ENCODE measurements at places on chromosomes 2 and 18.
A peak's percentile ranks its signal among the peaks of the same experiment; 100 is the strongest.

DNA sequence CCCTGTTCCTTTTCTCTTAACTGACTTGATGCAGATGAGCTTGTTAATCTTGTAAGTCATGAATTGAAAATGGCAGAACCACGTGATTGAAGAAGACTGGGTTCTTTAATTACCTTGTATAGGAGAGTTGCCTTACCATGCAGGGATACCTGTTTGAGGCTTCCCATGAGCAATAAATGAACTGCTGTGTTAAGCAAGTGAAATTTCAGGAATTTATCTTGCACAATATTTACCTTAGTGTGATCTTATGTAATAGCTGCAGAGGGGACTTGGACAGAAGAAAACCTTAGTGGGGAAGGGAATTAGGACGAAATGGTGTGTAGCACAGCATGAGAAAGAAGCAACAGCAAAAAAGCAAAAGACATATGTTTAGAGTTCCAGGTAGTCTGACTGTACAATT lies 384.0 kb upstream of the TMEFF2 start:
- DNase-seq = no peak

DNA sequence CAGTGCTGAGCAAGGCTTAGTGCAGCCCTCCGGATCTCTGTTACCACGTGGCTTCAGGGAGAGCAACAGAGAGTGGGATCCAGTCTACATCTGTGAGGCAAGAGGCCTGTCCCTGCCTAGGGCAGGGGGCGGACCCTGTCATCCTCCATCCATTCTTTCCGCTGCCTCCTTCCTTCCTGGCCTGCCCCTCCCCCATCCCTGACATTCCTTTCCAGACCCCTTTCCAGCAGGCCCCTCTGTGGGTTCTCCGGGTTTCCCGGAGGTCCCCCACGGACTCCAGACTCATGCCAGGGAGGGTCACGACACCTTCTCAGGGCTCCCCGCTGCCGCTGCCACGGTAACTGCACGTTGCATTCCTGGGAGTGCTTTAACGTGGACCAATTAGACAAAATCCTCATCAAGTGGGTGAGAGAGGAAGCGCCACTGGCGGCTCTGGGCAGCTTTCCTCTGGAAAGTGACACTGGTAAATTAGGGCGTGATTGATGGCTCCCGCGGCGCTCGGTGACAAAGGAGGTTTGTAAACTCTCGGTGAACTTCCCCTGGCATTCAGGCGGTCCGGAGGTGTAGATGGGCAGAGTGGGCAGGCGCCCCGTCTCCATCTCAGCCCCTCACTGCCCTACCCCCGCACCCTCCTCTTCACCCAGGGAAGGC lies 11.4 kb downstream of the ATOH8 start:
- no peak for DNase-seq

DNA sequence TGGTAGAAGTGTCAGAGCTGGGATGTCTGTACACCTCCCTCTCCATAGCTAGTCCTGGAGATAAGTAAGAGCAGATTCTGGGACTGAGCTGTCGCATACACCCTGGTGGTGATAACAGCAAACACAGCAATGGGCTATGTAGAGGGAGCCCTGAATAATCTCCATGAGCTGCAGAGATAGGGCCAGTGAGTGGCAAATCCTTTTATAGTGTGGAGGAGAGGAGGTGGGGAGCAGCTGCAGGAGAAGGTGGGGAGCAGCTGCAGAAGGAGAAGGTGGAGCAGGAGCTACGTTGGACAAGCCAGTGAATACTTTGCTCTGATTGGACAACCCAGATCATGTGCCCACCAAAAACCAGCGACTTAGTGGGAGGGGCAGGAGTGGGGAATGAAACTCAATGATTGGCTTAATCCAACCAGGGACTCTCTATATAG lies 85.5 kb downstream of the TMEM247 start:
- DNase-seq = no peak

DNA sequence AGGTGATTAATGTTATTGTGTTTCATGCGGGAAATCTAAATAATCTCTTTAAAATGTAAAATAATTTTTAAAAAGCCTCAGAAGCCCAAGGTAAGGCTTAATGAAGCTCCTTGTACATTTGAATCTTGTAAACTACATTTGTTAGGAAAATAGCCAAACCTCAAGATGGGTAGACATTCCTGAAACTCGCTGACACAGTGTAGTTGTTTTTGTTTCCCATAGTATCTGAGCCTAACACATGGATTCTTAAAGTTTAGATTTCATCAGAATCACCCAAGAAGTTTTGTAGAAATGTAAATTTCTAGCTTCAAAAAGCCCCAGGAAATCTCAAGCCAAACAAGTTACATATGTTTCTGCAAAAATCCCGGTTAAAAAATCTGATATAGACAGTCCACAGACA lies 1221.1 kb upstream of the ACVR2A start:
- DNase-seq = no peak

- no peak for DNase-seq
Measured at GRCh38 chr2:56713161-56713676, 529.4 kb downstream of the CCDC85A start.

DNA sequence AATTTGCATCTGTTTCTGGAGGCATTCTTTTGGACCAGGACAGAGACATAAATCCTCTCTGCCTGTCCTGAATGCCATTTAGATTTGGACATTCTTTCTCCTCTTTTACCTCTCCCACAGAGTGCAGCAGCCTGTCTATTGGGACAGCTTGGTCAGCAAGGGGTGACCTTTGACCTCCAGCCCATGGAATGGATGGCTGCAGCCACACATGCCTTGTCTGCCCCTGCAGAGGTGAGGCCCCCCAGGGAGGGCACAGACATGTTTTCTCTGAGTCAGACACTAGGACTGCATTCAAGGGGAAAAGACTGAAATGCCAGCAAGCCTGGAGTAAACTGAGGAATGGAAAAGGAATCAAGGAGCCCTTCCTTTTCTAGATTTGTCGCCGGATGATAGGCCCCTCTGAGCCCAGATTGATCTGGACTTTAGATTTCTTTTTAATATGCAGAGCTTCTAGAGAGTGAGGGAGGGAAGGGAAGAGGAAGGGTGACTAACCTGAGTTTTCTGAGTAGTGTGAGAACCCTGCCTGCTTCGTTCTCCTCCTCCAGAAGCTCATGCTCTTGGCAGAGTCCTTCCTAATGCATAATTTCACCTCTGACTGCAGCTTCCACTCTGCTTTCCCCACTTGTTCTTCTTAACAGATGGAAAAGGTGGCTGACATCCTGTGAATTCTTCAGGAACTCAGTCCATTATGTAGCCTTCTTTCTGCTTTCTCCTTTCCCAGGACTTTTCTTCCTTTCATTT lies 16.1 kb upstream of the TTLL4 start:
- no peak for DNase-seq

DNA sequence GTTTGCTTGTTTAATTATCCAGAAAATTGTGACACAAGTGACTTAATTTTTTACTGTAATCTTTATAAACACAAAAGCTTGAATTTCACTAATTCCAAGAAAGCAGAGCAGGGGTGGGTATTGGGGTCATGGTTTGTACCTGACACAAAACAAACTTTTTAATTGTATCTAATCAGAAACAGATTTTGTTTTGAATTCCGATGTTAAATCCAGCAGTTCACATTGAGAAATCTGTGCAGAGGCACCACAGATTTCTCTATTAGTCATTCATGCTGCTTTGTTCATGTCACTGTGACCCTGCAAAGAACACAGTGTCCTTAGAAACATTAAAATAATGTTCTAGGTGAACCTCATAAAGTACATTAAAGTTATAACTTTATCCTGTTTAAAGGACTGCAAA lies 443.4 kb downstream of the NYAP2 start:
- no peak for DNase-seq

GRCh38 chr2:171480908-171481307 lies 41.4 kb upstream of the CYBRD1 start:
- DNase-seq = no peak

GRCh38 chr2:143522699-143523098 lies 393.5 kb downstream of the ARHGAP15 start:
- no peak for DNase-seq

DNA sequence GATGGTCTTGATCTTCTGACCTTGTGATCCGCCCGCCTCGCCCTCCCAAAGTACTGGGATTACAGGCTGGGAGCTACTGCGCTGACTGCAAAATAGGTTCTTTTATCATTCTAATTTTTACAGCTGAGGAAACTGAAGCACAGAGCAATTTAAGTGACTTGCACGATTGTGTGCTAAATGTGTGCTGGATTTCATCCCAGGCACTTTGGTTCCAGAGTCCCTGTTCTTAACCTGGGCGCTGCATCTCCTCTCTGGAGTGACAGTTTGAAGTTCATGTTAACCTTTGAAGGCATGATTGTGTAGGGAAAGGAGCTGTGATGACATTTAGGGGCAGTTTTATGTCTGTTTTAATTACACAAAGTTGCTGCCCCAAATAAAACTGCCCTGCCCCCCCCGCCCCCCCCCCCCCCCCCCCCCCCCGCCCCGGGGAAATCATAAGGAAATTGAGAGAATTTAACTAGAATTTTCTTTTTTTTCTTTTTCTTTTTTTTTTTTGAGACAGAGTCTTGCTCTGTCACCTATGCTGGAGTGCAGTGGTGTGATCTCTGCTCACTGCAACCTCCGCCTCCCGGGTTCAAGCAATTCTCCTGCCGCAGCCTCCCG lies 5.6 kb downstream of the ACSL3 start:
- no peak for DNase-seq

- no peak for DNase-seq
Measured at GRCh38 chr2:224555823-224556366, 29.3 kb downstream of the CUL3 start.

DNA sequence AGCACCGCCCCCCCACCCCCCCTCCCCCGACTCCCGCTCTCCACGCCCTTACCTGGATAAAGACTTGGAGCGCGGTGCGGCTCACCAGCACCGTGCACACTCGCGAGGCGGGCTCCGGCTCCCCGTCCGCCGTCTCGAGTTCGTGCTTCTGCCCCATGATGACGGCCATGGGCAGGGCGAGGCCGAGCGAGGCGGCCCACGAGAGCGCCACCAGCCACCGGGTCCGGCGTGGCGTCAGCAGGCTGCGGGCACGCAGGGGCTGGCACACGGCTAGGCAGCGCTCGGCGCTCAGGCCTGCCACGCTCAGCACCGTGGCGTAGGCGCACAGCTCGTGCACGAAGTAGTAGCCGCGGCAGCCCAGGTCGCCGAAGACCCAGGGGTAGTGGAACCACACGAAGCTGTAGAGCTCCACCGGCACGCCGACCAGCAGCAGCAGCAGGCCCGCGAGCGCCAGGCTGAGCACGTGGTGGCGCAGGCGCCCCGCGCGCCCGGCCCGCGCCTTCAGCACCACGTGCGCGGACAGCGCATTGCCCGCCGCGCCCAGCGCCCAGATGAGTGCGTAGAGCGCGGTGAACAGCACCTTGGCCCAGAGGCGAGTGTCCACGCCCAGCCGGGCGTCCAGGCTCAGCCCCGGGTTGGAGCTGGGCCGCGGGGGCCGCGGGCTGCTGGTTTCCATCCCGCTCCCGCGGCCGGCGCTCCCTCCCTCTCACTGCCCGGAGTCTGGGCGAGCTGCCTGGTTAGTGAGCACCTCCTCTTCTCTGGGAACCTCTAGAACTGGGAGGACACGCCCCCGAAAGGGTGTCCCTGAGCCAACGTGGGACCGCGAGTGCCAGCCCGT lies at the start of gene NTSR2:
NTSR2 (minus strand) TSS at position 742 of the 838 bp plus-strand sequence; CDS start at position 676, 66 bp downstream.
- peak; percentile 27 for DNase-seq

GRCh38 chr2:238408615-238409340 lies 17.9 kb upstream of the ASB1 start:
- DNase-seq = no peak

- DNase-seq = no peak
Measured at GRCh38 chr18:11268153-11268552, 118.8 kb upstream of the PIEZO2 start.

DNA sequence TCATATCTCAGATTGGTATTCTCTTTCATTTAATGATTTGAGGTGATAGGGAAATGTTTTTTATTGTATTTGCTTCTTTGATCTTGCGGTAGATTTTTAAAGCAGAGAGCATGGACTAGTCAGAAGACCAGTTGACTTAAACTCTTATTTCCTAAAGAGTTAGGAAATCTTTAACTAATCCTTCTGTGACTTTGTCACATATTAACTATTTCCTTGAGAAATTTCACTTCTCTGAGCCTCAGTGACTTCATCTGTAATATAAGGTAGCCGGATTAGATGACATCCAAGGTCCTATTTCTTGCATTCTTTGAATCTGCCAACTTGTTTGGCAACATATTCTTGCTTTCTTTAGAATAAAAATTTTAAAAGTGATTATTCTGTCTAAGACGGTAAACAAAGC lies 55.6 kb downstream of the MTX2 start:
- no peak for DNase-seq

- DNase-seq = no peak
Measured at GRCh38 chr2:68879296-68879695, 8.1 kb upstream of the BMP10 start.

DNA sequence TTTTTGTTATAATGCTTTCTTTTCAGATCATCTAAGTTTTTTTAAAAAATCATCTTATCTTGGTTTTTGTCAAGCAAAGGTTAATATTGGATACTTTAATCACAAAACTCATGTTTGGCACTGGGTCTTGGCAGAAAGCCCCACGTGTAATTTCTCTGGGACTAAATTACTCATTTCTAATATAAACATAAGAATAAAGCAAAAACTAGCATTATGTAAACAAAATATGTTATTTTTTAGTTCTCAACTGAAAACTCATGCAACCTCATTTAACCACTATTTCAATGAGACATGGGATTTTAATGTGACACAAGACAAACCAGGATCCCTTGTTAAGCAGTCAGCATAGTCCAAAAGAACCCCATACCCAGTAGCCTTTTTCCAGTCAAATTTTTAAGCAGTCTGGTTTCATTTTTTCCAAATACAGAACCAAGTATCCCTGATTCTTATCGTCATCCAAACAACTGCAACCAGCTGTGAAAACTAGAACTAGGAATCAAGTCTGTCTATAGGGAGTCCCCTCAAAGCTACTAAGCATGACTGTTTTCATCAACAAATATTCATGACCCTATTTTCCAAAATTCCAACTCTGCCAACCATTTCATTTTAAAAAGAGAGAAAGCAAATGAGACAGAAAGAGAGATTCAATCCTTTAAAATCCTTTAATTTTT lies 27.1 kb downstream of the PID1 start:
- DNase-seq = no peak

DNA sequence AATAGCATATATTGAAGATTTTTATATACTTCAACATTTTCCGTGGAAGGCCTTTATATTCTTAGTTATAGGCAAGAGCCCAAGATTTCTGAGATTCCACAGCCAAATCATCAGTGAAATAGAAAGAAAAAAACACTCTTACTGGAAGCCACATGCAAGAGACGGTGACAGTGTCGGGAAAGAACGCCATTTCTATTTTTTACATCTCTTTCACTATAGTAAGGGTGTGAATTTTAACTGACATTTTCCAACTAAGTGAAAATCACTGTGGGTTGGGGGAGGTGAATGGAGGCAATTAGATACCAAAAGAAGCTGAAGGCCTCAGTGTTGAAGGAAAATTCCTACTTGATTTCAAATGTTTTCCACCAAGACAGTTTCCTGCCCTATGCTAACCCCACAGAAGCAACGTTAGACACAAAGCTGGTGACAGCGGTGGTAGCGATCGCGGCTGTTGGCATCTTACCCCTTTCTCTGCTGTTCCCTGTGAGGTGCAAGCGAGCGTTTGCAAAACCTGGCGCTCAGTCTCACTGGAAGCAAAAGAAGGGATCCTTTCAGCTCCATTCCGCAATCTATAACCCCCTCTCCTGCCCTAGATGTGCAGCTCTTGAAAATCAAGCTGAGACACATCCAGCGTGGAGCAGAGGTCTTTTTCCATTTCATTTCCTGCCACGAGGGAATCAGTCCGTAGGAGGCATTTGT lies 20.0 kb downstream of the ID2 start:
- DNase-seq = no peak

Measured in stimulated activated CD4-positive, alpha-beta T cell treated with anti-CD3 and anti-CD28 coated beads, TNF-alpha, amount 100 ng/mL, for 48 hours (primary cell).